ENCODE measurements at places on chromosomes 2 and 18.
A peak's percentile ranks its signal among the peaks of the same experiment; 100 is the strongest.

GRCh38 chr18:2651981-2652380, 3.5 kb upstream of the SMCHD1 start:
- no peak for DNase-seq

GRCh38 chr18:50836521-50836957, 16.7 kb upstream of the MRO start:
- DNase-seq = peak; percentile 86

- no peak for DNase-seq
Observed at GRCh38 chr2:18630941-18631340, 41.6 kb upstream of the NT5C1B start.

GRCh38 chr2:115624332-115624731, 1181.9 kb downstream of the DPP10 start:
- no peak for DNase-seq

GRCh38 chr2:13813236-13813635, 819.3 kb upstream of the LRATD1 start:
- no peak for DNase-seq

DNA sequence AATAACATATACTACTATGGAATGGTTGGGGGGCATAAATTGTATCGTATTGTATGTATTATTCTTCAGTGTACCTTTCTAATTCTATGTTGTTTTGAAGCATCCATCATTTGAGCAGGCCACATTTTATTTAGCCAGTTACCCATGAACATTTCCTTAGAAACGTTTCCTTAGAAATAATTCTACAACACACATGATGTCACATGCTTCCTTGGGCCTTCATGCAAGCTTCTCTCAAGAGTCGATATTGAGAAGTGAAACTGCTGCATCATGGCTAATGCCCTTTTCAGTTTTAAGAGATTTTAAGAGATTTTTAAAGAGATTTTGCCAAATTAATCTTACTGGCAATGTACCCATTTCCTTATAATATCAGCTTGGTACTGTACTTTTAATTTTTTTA, 63.9 kb downstream of the ALPK2 start:
- no peak for DNase-seq

GRCh38 chr18:27583466-27583865, 398.4 kb upstream of the CHST9 start:
- DNase-seq = no peak

DNA sequence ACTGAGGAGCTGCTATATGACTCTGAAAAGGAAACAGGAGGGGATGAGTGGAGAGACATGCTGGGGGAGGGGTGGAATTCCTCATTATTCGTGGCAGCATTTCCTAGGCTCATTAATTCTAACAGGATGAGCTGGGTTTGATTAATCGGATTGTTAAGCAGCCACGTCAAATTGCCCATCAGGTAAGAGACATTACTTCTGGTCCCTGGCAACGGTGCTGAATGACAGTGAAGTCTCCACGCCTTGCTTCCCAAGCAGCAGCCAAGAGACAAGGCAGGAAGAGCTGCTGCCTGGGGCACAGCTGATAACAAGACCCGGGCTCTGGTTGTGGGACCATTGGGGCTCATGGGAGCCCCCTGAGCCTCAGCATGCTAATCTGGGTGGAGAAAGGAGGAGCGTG, 86.6 kb downstream of the MARCHF4 start:
- no peak for DNase-seq

DNA sequence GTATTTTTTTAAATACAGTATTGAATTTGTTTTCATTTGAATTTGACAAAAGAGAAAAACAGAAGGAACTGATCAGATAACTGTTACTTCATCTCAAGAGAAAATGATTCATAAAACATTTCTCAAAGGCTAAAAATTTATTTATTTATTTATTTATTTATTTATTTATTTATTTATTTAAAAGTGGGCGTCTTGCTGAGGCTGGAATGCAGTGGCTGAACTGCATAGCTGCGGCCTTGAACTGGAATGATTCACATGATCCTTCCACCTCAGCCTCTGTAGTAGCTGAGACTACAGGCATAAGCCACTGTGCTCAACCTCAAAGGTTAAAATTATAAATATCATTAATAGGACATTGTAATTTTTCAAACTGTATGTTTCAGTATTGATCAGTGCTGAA, 4.5 kb upstream of the PUM2 start:
- no peak for DNase-seq

GRCh38 chr18:2515171-2515787, 56.0 kb downstream of the METTL4 start:
- peak; percentile 53 for DNase-seq

- no peak for DNase-seq
Observed at GRCh38 chr2:200494048-200494447, 15.8 kb downstream of the KCTD18 start.

- peak; percentile 49 for DNase-seq
Observed at GRCh38 chr2:152743002-152743401, 24.6 kb downstream of the ARL6IP6 start.

DNA sequence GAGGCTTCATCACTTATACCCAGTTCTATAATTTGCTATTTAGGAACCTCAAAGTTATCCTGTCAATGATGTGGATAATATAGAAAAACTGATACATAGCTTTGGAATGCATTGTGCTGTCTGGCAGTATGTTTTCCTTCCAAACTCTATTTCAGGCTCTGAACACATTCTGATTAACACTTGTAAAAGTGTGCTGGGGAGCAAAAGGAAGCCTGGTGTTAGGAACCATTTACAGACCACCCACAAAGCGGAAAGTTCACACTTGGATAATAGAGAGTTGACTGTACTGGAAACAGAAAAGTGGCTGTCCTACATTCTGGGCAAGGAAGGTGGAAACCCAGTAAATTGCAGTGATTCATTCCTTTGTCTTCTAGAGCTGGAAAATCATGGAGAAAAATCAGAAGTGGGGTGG, 114.5 kb upstream of the ZFP36L2 start:
- peak; percentile 72 for DNase-seq

GRCh38 chr2:3131636-3132326, 245.8 kb downstream of the EIPR1 start:
- DNase-seq = no peak
